Stimulated activated CD8-positive, alpha-beta memory T cell treated with anti-CD3 and anti-CD28 coated beads, Interleukin-4, amount 100 ng/mL, for 1 hour (primary cell): ENCODE measurements at places on chromosomes 1 and 21.

GRCh38 chr1:9628541-9629444 is 22.7 kb upstream of the PIK3CD start:
- DNase-seq = peak; percentile 61

- DNase-seq = no peak
Observed at GRCh38 chr1:227786673-227787512, 28.6 kb upstream of the PRSS38 start.

GRCh38 chr1:55970526-55971110 is 608.7 kb downstream of the PLPP3 start:
- no peak for DNase-seq

DNA sequence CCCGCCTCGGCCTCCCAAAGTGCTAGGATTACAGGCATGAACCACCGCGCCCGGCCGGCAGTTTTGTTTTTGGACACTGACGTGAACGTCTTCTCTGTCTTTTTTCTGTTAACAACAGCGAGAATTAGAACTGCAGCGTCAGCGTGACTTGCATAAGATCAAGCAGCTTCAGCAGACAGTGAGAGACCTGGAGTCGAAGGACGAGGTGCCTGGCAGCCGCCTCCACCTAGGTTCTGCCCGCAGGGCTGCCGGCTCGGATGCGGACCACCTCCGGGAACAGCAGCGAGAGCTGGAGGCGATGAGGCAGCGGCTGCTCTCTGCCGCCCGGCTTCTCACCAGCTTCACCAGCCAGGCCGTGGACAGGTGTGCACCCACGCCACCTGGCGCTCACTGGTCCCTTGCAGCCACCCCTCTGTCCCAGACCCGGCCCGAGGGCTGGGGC is 22.9 kb upstream of the DIP2A start:
- no peak for DNase-seq

DNA sequence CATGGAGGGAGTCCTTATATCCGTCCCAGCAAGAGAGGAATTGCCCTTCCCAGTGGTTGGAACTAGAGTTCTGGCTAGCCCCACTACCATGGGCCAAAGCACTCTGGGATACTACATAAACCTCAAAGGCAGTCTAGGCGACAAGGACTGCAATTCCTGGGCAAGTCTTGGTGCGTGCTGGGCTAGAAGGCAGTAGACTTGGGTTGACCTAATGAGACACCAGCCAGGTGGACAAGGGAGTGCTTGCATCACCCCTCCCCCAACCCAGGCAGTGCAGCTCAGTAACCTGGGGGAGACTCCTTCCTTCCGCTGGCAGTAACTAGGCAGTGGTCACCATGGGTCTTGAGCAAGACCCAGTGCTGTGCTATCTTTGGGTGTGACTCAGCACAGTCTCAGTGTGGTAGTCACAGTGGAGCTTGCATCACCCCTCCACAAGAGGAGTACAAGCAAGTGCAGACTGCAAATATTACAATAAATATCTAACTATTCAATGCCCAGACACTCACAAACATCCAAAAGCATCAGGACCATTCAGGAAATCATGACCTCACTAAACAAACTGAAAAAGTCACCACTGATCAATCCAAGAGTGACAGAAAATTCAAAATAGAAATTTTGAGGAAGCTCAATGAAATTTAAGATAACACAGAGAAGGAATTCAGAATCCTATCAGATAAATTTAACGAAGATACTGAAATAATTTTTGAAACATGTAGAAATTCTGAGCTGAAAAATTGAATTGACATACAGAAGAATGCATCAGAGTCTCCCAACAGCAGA is 84.7 kb upstream of the LYPLAL1 start:
- no peak for DNase-seq

- DNase-seq = no peak
Observed at GRCh38 chr1:25369241-25369640, 31.1 kb downstream of the TMEM50A start.

- no peak for DNase-seq
Observed at GRCh38 chr21:22961258-22961657, 1963.0 kb downstream of the NCAM2 start.

GRCh38 chr1:68015369-68015768 is 35.1 kb downstream of the DIRAS3 start:
- no peak for DNase-seq

DNA sequence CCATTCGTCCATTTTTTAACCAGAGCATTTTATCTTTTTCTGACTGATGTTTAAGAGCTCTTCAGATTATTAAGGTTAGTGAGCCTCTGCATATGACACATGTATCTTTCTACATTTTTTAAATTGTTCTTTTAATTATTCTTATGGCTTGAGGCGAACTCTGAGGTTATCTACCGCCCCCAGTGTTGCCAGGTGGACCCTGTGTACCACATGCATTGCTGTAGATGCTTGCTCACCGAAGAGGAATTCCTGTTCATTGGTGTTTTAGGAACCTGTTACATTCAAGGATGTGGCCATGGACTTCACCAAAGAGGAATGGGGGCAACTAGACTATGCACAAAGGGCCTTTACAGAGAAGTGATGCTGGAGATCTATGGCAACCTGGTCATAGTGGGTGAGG is 31.8 kb downstream of the ZNF684 start:
- DNase-seq = no peak

DNA sequence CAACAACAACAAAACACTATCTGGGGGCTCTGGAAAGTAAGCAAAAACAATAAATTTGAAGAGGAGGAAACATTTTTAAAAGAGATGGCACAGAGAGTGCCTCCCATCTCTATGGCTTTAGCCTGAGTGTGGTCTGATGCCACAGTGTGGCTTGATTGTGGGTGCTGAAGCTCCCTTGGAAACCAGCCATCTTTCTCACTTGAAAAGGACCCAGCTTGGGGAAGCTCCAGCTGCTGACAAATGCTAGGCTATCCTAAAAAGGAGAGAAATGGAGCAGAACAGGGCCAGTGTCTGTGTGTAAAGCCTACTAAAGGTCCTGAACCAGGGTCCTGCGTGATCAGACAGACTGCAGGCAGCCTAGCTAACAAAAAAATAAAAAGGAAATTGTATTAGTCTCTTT is 642.0 kb upstream of the PTBP2 start:
- no peak for DNase-seq

GRCh38 chr1:60033066-60033465 is 40.5 kb downstream of the C1orf87 start:
- DNase-seq = no peak

GRCh38 chr1:40768146-40768990 is 15.2 kb upstream of the KCNQ4 start:
- no peak for DNase-seq

DNA sequence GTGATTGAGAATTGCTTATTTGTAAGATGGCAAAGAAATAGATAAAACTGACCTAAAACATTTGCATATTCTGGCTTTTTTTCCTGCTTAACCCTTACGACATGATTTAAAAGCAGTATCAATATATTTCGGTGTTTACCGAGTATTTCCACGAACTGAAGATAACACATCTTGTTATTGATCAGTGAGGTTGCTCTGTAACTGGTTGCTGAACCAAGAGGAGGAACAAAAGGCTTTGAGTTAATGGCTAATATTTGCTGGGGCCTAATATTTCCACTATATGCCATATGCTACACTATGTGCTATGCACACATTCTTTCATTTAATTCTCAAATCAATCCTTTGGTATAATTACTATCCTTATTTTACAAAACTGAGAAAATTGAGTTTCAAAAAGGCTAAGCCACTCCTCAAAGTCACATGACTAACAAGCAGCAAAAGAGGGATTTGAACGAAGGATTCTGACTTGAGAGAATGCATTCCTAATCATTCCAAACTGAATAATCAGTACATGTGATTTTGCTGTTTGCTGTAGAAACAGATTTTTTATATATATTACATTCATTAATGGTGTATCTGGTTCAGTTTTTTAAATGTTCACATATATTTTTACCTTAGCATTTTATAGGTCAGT is 346.0 kb downstream of the USP25 start:
- DNase-seq = no peak

DNA sequence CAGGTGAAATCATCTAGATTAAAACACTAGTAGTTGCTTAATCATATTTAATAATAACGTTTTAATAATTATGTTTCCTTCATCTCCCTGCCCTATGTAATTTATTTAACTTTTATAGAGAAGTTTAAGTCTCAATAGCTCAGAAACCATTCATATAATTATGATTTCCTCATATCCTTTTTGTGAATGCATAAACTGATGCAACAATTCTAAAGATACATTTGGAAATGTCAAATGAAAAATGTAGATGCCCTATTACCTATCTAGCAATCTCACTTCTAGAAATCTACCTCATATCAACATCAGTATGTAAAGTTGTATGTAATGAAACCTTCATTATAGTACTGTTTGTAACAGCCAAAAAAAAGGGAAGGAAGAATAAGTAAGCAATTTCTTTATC is 10.5 kb downstream of the DRAM2 start:
- no peak for DNase-seq

DNA sequence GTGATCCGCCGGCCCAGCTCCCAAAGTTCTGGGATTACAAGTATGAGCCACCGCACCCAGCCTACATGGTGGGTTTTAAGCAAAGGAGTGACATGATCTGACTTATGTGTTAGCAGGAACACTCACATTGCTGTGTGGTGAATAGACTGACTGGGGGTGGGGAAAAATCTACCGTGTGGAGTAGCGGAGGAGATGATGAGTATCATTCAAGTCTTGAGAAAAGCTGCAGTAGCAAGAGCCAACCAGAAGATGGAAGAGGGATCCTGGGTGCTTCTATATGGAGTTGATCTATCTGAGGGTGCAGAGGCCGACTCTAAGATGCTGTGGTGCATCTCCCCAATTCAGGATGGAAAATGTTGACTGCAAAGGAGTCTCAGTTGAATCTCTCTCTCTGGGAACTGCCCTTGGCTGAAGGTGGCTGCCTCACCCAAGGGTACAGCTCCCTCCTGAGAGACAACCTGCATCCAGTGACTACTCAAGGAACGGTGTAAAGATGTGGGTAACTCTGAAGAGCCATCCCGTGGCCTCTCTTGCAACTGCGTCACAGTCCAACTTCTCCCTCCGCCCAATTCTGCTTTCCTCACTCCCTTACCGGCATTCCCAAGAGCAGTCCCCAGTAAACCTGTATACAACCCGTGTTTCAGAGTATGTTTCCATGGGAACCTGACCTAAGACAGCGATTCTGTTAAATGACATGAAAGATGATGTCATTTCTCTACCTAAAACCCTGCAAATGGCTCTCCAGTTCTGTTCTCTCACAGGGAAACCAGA is 7.4 kb upstream of the B3GALNT2 start:
- DNase-seq = no peak

DNA sequence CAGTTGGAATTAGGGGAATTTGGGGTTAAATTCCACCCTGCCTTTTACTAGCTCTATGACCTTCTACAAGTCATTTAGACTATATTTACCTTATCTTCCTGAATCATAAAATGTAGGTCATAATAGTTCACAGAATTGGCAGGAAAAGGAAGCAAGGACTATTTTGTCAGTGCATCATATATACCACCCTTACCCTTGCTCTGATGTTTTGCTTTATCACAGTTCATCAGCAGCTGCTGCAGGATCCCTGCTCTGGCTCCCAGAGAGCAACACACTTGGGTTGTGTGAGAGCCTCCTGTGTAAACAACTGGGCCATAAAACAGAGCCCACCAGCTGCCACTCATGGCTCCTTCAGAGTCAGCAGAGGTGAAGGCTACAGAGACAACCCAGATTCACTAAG is 631.6 kb upstream of the CAMK1G start:
- DNase-seq = no peak

DNA sequence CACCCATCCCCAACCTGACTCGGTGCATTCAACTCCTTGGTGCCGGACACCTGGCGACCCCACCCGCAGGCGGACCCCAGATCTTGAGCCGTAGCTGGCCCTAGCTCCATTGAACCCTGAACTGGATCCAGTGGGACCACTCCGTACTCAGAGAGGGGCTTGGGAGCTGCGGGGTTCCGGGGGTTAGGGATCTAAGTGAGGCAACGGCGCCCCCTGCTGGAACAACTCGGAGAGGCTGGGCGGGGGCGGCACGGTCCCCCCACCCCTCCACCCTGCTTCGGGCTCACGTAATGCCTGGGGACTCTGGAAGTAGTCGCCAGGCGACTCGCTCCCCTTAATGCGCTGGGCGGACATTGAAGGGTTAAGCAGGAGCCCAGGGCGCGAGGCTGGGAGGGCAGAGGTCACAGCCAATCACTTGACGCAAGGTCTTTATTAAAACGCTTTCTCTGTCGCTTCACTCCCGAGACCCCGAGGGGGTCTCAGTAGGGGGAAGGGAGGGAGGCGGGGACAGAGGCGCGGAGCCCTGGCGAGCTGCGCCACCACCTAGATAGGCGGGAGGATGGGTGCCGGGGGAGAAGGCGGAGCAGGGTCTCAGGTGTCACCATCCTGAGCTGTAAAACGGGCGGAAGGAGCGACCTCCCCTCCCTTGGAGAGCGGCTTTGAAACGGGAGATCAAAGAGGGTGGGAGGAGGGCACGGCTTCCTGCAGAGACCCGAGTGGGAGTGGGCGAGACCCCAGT is 704 bp upstream of the CRABP2 start:
- DNase-seq = peak; percentile 53

GRCh38 chr1:58041621-58042020 is 504.9 kb downstream of the OMA1 start:
- DNase-seq = no peak

- DNase-seq = no peak
Observed at GRCh38 chr1:154434346-154435085, 29.4 kb downstream of the IL6R start.

DNA sequence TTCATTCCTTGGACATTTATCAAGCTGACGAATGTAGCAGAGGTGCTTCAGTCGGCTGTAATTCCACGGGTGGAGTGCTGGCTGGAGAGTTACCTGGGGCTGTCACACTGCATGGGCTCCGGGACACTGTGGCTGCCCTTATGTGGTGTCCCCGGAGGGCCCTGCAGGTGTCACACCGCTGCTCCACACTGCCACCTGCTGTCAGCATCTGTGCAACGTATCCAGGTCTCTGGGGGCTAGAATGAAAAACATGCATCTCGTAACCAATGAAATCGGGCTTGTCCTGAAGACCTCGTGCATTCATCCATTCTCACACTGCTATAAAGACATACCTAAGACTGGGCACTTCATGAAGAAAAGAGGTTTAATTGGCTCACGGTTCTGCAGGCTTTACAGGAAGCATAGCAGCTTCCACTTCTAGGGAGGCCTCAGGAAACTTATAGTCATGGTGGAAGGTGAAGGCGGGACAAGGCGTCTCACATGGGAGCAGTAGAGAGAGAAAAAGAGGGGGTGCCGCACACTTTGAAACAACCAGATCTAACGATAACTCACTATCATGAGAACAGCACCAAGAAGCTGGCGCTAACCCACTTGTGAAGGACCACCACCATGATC is 46.7 kb upstream of the PCBP3 start:
- peak; percentile 76 for DNase-seq
